ENCODE measurements at places on chromosomes 16 and 17. TPM values are rescaled to one million over a fixed set of nuclear protein-coding genes. Genes with fewer than 3 reads are reported as not detected.

CCT6B gene
- total RNA-seq, result 1.9 TPM

CES1 gene
- total RNA-seq, result 30.3 TPM

HOXB1 gene
- total RNA-seq, result not detected

CACNB1 gene
- total RNA-seq, result 4.2 TPM

TP53TG3F gene
- total RNA-seq, result 0.31 TPM

GRB7 gene
- 4.2 TPM for total RNA-seq

IRX3 gene
- 5.2 TPM for total RNA-seq

EPX gene
- not detected for total RNA-seq

ENO3 gene
- 59.8 TPM for total RNA-seq

HAS3 gene
- 45.9 TPM for total RNA-seq

MYL11 gene
- not detected for total RNA-seq

KRT39 gene
- total RNA-seq, result not detected

BLMH gene
- total RNA-seq, result 52.0 TPM

RHOT1 gene
- 28.3 TPM for total RNA-seq

GLP2R gene
- 10.4 TPM for total RNA-seq

TBC1D3I gene
- total RNA-seq, result 0.29 TPM

RPAIN gene
- total RNA-seq, result 35.3 TPM
